Nucleus accumbens (tissue), 56 donors: ENCODE measurements at places on chromosomes 1 and 21.
A peak's percentile ranks its signal among the peaks of the same experiment; 100 is the strongest.

GRCh38 chr1:96987186-96987703 lies 265.7 kb downstream of the PTBP2 start:
- DNase-seq: no peak

GRCh38 chr1:63523738-63524137 lies 413 bp downstream of the EFCAB7 start:
- peak; percentile 45 for DNase-seq

DNA sequence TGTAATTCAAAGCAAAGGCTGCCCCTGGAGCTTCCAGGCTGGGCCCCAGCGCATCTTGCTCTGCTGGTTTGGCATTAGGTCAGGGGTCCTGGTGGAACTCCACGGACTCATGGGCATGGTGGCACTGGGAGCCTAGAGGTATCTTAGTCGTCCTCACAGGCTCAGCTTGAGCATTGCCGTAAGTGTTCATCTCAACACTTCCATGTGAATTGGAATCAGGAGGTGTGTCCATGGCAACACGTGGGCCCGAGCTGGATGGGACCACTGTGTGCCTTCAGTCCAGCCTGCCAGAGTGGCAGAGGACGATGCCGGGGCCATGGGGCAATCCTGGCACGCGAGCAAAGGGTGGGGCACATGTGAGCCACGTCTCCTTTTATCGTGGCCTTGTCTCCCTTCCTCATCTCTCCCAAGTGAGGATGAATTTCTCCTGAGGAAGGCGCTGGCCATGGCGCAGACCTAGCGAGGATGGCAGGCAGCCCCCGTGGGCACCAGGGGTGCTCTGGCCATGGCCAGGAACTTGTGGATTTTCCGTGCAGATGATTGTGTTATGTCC lies 47.0 kb downstream of the AGPAT3 start:
- no peak for DNase-seq

GRCh38 chr21:43277481-43278351 lies 108.9 kb downstream of the CRYAA start:
- DNase-seq: no peak

- DNase-seq: no peak
These were observed 543.6 kb upstream of the B3GALT2 start for GRCh38 chr1:193730017-193730416.

DNA sequence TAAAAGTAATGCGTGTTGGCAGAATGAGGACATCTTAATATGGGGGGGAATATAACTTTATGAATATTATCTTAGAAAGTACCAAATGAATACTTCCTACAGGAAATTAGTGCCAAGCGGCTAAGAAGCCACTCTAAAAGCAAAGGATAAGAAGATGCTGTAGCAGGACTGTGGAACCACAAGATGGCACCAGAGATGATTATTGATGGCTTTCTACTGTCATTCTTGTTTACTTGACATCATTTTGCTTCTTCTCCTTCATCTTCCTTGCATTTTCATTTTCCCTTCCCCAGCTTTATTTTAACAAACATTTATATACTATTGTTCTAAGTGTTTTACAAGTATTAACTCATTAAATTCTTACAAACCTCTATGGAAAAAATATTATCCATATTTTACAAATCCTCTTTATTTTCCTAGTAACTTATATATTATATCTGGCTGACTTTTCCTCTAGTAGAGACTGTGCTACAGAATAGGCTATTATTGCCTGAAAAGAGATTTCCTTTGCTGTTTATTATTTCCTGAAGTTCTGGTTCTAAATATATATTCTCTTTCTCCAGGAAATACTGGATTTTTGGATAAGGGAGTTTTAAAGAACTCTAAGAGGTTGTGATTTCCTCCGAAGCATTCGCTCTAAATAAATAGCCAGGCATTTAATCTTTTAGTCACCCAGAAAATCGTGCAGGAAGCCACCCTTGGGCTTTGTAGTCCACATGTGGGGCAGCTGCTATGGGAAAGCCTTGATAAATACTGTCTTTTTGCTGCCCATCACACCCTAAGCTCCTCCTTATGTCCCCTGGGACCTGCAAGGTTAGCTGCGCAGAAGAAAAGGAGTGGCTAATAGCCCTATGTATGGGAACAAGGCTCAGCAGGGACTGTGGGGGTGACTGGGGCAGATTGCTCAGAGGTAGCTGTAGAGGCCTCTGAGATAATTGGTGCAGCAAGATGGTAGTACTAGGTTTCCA lies 69.8 kb downstream of the TPR start:
- no peak for DNase-seq

GRCh38 chr1:53552146-53552861 lies 93.1 kb downstream of the DMRTB1 start:
- no peak for DNase-seq

- DNase-seq: peak; percentile 73
These were observed at the start of gene HES5 for GRCh38 chr1:2529784-2530512. Gene HES5, minus strand, starts transcription at chr1:2530263. Its CDS starts 99 bp downstream, at chr1:2530164.

- DNase-seq: no peak
These were observed 66.3 kb downstream of the MAP3K7CL start for GRCh38 chr21:29196670-29197191.

- no peak for DNase-seq
These were observed 70.0 kb downstream of the ALG14 start for GRCh38 chr1:95002540-95003432.

GRCh38 chr1:100523038-100523652 lies 14.8 kb upstream of the GPR88 start:
- DNase-seq: no peak

DNA sequence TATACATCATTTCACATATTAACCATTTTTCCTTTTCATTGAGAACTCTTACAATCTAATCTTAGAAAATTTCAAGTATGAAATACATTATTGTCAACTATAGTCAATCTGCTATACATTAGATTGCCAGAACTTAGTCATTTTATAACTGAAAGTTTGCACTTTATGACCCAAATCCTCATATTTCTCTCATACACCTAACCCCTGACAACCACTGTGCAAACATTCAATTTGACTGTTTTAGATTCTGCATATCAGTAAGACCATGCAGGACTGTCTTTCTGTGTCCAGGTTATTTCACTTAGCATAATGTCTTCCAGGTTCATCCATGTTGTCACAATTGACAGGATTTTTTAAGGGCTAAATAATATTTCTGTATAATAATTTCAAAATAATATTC lies 1299.0 kb upstream of the B3GALT2 start:
- no peak for DNase-seq
